ENCODE measurements at places on chromosomes 2 and 18.

DNA sequence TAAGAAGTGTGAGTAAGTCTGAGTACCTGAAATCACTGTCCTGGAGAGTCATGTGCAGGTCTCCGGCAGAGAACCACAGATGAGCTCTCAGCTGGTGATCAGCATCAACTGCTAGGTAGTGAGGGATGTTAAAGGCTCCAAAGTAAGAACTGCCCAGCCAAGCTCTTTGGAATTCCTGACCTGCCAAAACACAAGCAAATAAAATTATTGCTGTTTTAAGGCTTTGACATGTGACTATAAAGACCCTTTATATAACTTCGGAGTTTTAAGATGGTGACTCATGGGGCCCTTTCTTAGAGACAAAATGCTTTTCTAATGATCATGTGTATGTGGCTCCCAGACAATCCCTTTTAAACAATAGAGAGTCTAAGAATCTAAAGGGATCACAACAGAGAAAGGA lies 855.7 kb downstream of the TRIB2 start:
- DNase-seq, result no peak

DNA sequence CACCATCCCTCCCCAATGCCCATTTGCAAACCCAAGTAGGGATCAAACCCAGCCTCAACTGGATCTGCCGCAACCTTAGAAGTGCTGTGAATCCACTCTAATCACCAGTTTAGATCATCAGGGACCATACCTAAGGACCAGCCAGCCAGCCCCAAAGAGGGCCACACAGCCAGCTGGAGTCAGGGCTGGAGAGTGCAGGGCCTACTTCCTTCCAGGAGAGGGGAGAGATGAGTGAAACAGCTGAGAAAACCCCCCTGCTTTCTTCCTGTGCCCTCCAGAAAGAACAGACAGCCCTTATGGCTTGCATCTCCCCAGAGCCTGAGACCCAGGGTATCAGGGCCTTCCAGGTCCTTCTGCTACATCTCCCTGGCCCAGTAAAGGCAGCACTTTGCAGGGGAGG lies 25.8 kb downstream of the YPEL5 start:
- DNase-seq, result no peak

DNA sequence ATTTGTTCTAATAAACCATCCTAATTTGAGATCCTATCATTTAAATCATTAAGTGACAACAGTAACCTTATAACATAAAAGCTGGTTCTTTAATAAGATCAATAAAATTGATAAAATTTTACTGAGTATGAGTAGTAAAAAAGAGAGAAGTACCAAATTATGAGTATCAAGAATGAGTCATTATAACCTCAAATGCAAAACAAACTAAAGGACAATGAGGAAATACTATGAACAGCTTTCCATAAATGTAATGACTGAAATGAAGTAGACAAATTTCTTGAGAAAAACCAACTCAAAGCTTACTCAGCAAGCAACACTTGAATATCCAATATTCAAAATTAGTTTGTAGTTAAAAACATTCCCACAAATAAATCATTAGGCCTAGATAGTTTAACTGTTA lies 433.0 kb downstream of the ZEB2 start:
- DNase-seq, result no peak

- DNase-seq, result no peak
Measured at GRCh38 chr18:59876310-59876626, 23.5 kb upstream of the PMAIP1 start.

DNA sequence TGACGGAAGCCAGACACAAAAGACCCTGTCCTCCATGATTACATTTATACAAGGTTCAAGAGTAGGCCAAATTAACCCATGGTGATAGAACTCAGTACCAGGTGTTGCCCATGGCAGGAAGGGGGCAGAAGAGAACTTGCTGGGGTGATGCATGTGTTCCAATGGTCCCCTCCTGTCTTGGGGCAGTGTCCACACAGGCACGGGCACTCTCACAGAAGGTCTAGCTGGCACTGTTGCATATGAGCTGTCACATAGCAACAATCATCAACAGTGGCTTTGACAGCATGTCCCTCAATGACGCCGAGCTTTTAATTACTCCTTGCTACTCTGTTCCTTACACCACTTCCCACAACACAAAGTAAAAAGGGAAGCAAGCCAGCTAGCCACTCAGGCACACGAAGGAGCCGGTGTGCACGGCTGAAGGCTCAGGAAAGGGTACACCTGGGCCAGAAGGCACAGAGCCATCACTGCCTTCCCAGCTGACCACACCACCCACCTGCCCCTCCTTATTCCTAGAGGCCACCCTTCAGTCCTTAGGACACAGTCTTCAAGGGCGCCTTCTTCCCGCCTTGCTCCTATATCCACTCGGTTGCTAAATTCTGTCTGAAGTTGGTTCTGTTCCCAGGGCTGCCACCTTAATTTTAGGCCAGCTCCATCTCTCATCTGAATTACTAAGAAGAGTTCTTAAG lies 28.9 kb downstream of the RPL31 start:
- no peak for DNase-seq

DNA sequence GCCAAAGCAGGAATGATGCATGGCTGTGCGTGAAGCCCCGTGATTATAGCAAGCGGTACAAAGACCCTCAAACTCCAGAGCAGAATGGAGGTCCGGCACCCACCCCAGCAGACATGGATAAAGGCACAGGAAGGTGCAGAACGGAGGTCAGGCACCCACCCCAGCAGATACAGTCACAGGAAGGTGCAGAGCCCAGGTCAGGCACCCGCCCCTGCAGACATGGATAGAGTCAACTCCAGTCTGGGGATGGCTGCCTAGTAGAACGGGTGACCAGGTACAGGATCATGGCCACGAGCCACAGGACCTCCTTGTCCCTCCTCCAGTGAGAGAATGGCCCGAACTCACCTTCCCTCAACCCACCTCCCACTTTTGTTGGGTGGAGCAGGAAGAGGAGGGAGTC lies 318.3 kb upstream of the SALL3 start:
- DNase-seq, result no peak

DNA sequence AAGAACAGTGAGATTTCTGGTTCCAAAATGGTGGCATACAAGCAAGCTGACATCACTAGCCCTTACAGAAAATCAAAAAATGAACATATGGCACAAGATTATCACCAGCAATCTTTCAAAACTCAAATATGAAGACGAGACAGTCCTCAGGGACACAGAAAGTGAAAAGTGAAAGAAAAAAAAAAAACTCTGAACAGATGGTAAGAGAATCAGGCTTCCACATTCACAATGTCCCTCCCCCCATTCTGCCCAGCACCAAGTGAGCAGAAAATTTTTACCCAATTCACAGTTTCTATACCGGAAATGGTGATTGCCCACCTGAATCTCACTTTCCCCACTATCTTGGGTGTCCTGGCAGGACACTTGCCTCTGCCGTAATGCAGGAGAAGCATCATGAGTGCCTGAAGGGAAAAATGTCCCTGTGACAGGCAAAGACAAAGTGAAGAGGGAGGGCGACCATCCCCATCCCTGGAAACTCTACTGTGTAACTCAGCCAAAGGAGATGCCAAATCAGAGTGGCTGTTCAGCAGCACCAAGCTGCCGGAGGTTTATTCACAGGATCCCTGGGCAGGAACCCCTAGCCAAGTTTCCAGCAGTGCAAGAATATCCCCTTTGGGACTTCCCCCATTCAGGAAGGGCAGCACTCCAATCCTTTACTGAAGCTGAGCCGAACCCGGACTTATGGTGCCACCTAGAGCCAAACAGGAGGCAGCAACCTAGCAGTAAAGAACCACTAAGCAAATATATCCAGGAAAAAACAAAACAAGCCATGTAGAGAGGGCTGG lies 312.2 kb downstream of the LRATD1 start:
- DNase-seq, result no peak

DNA sequence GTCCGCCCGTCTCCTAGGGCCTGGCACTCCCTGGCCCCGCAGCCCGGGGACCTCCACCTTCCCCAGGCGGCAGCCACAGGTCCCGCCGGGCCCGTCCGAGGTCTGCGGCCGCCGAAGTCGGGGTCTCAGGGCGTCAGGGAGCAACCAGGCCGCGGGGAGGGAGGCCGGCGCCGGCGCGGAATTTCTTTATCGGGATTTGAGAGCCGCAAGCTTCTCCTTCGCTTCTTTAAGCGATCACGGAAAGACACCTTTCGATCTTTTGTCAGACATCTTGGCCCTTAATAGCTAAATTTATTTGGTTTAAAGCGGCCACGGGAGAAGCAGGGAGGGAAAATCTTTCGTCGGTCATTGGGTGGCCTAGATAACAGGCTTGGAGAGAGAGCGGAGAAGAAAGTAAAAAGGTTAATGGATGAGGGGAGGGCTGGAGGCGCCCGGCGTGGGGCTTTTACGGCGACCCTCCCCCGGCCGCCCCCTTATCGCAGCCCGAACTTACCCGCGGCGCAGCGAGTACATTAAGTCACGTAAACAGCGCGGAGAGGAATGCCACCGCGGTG lies 4.3 kb upstream of the GATA6 start:
- no peak for DNase-seq

- no peak for DNase-seq
Measured at GRCh38 chr2:65367524-65367923, 64.9 kb downstream of the SPRED2 start.

DNA sequence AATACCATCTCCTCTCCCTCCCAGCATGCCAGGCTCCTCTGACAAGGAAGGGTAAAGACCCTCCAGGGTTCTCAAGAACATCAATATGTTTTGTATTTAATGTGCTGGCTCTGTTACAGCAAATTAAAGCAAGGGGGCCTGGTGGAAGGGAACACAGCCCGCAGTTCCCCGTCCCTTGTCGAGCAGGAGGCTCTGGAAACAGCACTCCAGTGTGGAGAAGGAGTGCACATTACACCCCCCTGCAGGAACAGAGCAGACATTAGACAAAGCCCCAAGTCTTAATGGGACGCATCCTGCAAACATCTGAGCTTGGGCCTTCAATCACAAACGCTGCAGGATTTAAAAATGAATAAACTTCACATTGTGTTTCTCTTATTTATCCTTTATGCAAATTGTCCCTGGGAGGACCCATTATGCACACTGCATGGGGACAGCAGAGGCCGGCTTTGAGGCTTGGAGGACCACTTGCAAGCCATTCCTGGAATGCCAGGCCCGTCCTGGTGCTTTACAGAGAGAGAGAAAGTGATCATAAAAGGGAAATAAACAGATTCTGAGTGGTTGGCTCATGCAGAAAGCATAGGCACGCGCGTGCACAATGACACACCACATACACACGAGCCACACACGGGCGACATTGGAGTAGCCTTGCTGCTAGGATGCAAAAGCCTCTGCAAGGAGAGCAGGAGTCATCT lies 328.7 kb downstream of the SMAD2 start:
- no peak for DNase-seq

DNA sequence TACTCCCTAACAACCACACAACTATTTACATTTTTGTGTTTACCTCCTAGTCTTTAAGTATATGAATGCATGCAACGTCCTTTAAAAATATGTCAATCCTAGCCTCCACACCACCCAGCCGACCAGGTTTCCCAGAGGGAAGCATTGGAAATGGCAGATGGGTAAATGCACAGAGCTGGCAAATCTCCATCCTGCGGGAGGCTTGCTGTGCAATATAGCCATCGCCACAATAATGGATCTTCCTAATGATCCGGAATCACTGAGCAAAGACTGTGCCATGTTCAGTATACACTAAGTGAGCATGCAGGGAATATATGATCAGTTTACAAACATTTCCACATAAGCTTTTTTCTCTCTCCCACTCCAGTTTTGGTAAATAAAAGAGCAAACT lies 131.8 kb downstream of the NEDD4L start:
- DNase-seq, result no peak

GRCh38 chr2:233244818-233245217 lies 6.7 kb upstream of the ATG16L1 start:
- DNase-seq, result no peak

- DNase-seq, result no peak
Measured at GRCh38 chr2:98460573-98461497, 16.2 kb downstream of the INPP4A start.

DNA sequence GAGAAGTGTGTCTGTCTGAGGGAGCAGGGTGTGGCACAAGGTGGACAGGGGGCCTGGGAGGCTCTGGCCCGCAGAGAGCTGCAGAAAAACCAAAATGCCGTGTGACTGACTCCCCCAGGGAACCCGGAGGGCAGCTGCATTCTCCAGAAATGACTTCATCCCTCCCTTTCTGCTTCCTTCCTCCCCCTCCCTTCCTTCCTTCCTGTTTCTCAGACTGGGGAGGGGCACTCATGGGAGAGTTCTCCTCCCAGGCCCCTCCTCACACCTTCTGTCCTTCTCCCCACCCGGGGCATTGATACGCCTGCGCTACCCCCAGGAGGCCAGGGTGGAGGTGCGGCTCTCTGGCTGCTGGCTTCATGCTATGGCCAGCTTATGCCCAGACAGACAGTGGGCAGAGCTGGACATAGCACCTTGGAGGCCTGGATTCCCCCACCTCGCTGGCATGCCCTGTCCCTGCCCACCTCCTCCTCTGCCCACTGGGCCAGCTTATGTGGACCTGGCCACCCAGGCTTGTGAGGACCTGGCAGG lies 8.2 kb upstream of the GPR17 start:
- peak; percentile 1 for DNase-seq

DNA sequence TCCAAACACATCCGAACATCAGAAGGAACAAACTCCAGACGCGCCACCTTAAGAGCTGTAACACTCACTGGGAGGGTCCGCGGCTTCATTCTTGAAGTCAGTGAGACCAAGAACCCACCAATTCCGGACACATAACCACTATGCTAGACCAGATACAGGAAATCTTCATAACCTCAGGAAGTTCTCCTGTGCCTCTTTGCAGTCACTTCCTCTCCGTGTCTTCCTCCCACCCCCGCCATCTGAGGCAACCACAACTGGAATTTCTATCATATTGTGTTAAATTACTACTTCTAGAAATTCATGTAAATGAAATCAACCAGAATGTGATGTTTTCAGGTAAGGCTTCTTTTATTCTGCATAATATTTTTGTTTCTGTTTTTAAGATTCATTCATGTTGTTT lies 631.0 kb upstream of the NXPH2 start:
- no peak for DNase-seq

DNA sequence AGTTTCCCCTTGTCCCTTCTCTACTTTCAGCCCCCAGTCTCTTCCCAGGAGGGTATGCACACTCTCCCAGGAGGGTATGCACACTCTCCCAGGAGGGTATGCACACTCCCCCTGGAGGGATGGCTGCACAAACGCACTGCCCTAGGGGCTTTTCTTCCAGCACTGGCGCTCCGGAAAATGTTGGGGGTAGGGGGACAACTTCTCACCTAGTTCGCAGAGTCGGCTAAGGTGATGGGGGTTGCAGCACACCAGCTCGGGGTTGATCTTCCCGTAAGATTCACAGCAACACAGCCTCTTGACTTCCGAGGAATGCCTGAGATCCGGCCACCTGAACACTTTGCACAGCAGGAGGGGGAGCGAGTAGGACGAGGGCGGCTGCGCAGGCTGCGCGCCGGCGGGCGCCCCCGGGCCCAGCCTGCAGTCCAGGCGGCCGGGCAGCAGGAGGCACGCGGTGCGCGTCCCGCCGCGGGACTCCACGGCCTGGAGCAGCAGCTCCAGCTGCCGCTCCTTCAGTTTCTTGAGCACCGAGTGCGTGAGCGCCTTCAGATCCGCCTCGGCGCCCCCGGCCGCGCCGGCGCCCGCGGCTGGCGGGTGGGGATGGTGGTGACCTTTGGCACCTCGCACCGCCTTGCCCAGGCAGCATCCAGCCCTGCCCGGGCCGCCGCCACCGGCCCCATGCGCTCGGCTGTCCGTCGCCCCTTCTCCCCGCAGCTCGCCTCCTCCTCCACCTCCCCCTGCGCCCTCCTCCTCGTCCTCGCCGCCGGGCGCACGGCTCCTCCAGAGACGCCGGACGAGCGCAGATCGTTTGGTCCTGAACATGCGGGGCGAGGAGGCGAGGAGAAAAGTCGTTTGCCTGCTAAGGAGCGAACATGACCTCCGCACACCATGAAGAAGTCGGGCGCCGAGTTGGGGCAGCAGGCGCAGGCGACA lies 894 bp downstream of the SMAD7 start:
- no peak for DNase-seq

GRCh38 chr2:127052771-127053691 lies 53.9 kb downstream of the BIN1 start:
- DNase-seq, result no peak

- no peak for DNase-seq
Measured at GRCh38 chr2:161355983-161356382, 47.8 kb downstream of the PSMD14 start.

Data from epithelial cell of proximal tubule (primary cell).